ENCODE measurements at places on chromosomes 2 and 18. TPM values are rescaled to one million over a fixed set of nuclear protein-coding genes. Genes with fewer than 3 reads are reported as not detected.

Gene NEB
- total RNA-seq: 1.1 TPM

Gene UGT1A10
- total RNA-seq: not detected

Gene GATA6
- total RNA-seq: not detected

Gene CFC1
- not detected for total RNA-seq

Gene CLEC4F
- not detected for total RNA-seq

Gene DSEL
- total RNA-seq: 2.5 TPM

Gene DGKD
- 300 TPM for total RNA-seq

Gene CD207
- total RNA-seq: not detected

Gene ZRANB3
- 9.1 TPM for total RNA-seq

Gene STRADB
- 20.4 TPM for total RNA-seq

Gene ABCA12
- not detected for total RNA-seq

DNA sequence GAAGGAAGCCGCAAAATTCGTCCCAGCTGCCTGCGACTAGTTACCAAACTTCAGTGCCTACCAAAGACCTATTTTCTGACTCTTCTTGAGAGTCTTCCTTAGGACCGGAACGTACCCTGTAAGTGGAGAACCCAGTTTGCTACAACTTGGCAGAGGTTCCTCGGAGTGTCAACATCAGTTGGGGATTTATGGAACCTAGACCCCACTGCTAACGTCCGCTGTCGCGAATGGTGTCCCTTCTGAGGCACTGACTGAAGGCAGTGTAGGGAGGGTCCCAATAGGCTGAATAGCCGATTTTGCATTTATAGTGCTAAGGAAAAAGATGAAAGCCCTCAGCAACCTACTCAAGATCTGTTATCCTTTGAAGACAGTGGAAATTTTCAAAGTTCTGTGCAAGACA, 568 bp upstream of the STK17B start:
- peaks cover 37% of the 10 kb centered on the region for H3K36me3 ChIP-seq
- peaks cover 44% of the 10 kb centered on the region for H3K4me1 ChIP-seq
- peak overlapping the region; percentile 76 for H3K4me3 ChIP-seq
- DNase-seq: no peak

- no peak overlapping the region for H3K4me3 ChIP-seq
- H3K27me3 ChIP-seq: no peaks in the 10 kb centered on the region
- no peak for DNase-seq
- H3K27ac ChIP-seq: no peak overlapping the region
- H3K4me1 ChIP-seq: no peaks in the 10 kb centered on the region
Observed at GRCh38 chr2:5035057-5035488, 657.1 kb upstream of the SOX11 start.

DNA sequence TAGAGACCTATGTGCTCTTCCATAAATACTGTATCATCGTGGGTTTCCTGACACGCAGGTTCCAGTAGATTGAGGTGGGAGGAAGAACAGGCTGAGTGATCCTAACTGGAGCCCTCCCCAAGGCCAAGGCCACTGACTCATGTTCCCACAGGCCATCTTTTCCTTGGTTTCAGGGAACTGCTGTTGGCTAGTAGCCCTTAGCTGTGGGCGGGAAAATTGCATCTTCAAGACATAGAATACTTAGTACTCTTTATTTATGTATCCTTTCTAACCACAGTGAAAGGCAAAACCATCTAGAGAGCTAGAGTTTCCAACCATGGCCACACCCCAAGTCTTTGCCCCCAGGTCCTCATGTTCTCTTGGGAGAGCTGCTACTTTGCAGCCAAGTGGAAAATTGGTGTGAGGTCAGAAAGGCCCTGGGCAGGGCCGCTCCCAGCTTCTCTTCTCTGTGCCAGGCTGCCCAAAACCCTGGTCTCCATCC, 55.9 kb downstream of the COPS8 start:
- no peak for DNase-seq
- H3K27me3 ChIP-seq: peaks cover 7% of the 10 kb centered on the region
- H3K4me1 ChIP-seq: no peaks in the 10 kb centered on the region
- peaks cover 3% of the 10 kb centered on the region for H3K36me3 ChIP-seq

GRCh38 chr2:46798998-46799698, 116.5 kb downstream of the MCFD2 start:
- H3K4me1 ChIP-seq: peaks cover 2% of the 10 kb centered on the region
- no peak for DNase-seq
- H3K4me3 ChIP-seq: no peak overlapping the region
- peaks cover 5% of the 10 kb centered on the region for H3K27me3 ChIP-seq
- no peaks in the 10 kb centered on the region for H3K36me3 ChIP-seq
- H3K27ac ChIP-seq: no peak overlapping the region

- DNase-seq: no peak
- H3K4me3 ChIP-seq: peak overlapping the region; percentile 9
- H3K4me1 ChIP-seq: peaks cover 34% of the 10 kb centered on the region
- no peaks in the 10 kb centered on the region for H3K27me3 ChIP-seq
- peak overlapping the region; percentile 39 for H3K27ac ChIP-seq
Observed at GRCh38 chr2:134287323-134287722, 33.5 kb downstream of the MGAT5 start.

DNA sequence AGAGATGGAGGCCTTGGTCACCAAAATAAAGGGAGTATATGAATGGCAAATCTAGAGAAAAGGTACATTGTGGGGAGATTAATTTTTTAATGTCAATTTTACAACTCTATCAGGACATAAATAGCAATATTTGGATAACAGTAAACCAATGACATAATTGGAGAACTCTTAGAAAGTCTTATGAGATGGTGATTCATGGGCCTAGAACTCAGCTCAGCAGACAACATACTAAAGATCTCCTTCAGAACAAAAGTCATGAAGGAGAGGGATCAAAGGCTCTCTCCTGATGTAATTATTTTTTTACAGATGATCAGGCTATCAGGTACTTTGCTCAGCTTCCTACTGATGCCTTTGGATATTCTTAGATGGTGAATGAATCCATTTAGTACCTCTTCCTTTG, 90.0 kb downstream of the CRACDL start:
- H3K4me1 ChIP-seq: no peaks in the 10 kb centered on the region
- H3K27ac ChIP-seq: no peak overlapping the region
- H3K36me3 ChIP-seq: no peaks in the 10 kb centered on the region
- peaks cover 8% of the 10 kb centered on the region for H3K27me3 ChIP-seq

- H3K4me1 ChIP-seq: no peaks in the 10 kb centered on the region
- H3K27me3 ChIP-seq: no peaks in the 10 kb centered on the region
- H3K27ac ChIP-seq: no peak overlapping the region
- H3K4me3 ChIP-seq: no peak overlapping the region
- H3K36me3 ChIP-seq: peaks cover 15% of the 10 kb centered on the region
Observed at GRCh38 chr18:21820033-21820810, 79.6 kb downstream of the MIB1 start.

- H3K27me3 ChIP-seq: no peaks in the 10 kb centered on the region
- no peak overlapping the region for H3K4me3 ChIP-seq
- no peak overlapping the region for H3K27ac ChIP-seq
- peaks cover 18% of the 10 kb centered on the region for H3K4me1 ChIP-seq
- H3K36me3 ChIP-seq: no peaks in the 10 kb centered on the region
- DNase-seq: no peak
Observed at GRCh38 chr2:88061295-88061694, 5.7 kb upstream of the KRCC1 start.

GRCh38 chr2:126856403-126856802, 42.3 kb upstream of the TEX51 start:
- H3K4me1 ChIP-seq: no peaks in the 10 kb centered on the region
- H3K4me3 ChIP-seq: no peak overlapping the region
- DNase-seq: no peak
- H3K27ac ChIP-seq: no peak overlapping the region

- H3K4me3 ChIP-seq: no peak overlapping the region
- H3K27me3 ChIP-seq: no peaks in the 10 kb centered on the region
- H3K4me1 ChIP-seq: no peaks in the 10 kb centered on the region
- H3K36me3 ChIP-seq: no peaks in the 10 kb centered on the region
Observed at GRCh38 chr18:67896451-67896850, 379.9 kb upstream of the DSEL start.

- H3K36me3 ChIP-seq: peaks cover 2% of the 10 kb centered on the region
- no peaks in the 10 kb centered on the region for H3K4me1 ChIP-seq
- no peak for DNase-seq
Observed at GRCh38 chr2:217414429-217414828, 554.6 kb upstream of the TNP1 start.

DNA sequence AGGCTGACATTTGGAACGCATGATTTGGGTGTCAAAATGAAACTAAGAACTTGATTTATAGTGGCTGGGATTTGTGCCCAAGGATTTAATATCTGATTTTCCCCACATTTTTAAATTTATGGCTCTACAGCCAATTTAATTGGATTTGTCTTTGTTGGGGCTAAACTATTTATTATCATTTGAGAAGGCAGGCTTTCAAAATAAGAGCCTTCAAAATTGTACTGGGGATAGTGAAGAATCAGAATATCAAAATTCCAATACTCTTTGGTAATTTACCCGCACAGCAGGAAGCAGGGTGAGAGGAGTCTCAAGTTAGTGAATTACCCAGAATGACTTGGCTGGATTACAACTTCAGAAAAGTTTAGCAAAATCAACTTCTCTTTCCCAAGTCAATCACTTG, 278.1 kb downstream of the LRATD1 start:
- DNase-seq: no peak
- peaks cover 2% of the 10 kb centered on the region for H3K4me1 ChIP-seq
- no peak overlapping the region for H3K4me3 ChIP-seq
- H3K27ac ChIP-seq: no peak overlapping the region

- H3K27ac ChIP-seq: no peak overlapping the region
- peaks cover 11% of the 10 kb centered on the region for H3K36me3 ChIP-seq
- DNase-seq: no peak
- H3K4me1 ChIP-seq: no peaks in the 10 kb centered on the region
- H3K4me3 ChIP-seq: no peak overlapping the region
Observed at GRCh38 chr18:21672521-21673267, 31.9 kb downstream of the ABHD3 start.

GRCh38 chr2:47339745-47340541, 63.0 kb upstream of the MSH2 start:
- no peak for DNase-seq
- no peak overlapping the region for H3K4me3 ChIP-seq
- peaks cover 6% of the 10 kb centered on the region for H3K4me1 ChIP-seq
- no peaks in the 10 kb centered on the region for H3K36me3 ChIP-seq

GRCh38 chr2:200494048-200494447, 15.8 kb downstream of the KCTD18 start:
- peaks cover 1% of the 10 kb centered on the region for H3K4me1 ChIP-seq
- H3K27ac ChIP-seq: no peak overlapping the region
- H3K36me3 ChIP-seq: peaks cover 48% of the 10 kb centered on the region

- DNase-seq: no peak
- no peaks in the 10 kb centered on the region for H3K27me3 ChIP-seq
- peaks cover 27% of the 10 kb centered on the region for H3K4me1 ChIP-seq
- H3K4me3 ChIP-seq: no peak overlapping the region
Observed at GRCh38 chr2:121501554-121501953, 29.1 kb upstream of the RNU4ATAC start.

GRCh38 chr18:57940166-57940660, 103.8 kb upstream of the NEDD4L start:
- H3K4me3 ChIP-seq: no peak overlapping the region
- no peak for DNase-seq
- H3K27me3 ChIP-seq: peaks cover 22% of the 10 kb centered on the region
- no peaks in the 10 kb centered on the region for H3K36me3 ChIP-seq
- no peaks in the 10 kb centered on the region for H3K4me1 ChIP-seq

DNA sequence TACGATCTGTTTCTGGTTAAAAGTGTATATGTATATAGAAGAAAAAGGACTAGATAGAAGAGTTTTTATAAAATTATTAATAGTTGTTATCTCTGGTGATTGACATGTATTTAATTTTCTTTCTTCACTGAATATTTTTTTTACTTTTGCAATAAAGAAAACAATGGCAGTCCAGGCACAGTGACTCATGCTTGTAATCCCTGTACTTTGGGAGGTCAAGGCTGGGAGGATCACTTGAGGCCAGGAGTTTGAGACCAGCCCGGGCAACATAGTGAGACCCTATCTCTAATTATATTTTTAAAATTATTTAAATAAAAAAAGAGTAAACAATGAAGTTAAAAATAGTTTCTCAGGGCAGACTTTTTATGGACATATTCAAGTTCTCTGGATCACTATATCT, 114.7 kb downstream of the FAM117B start:
- no peak for DNase-seq
- peak overlapping the region; percentile 85 for H3K27ac ChIP-seq
- no peak overlapping the region for H3K4me3 ChIP-seq
- H3K27me3 ChIP-seq: no peaks in the 10 kb centered on the region
- H3K36me3 ChIP-seq: peaks cover 30% of the 10 kb centered on the region

GRCh38 chr2:241215421-241215820, 26.9 kb downstream of the ANO7 start:
- no peak overlapping the region for H3K4me3 ChIP-seq
- no peaks in the 10 kb centered on the region for H3K27me3 ChIP-seq
- H3K27ac ChIP-seq: no peak overlapping the region
- no peaks in the 10 kb centered on the region for H3K36me3 ChIP-seq
- no peak for DNase-seq

- peaks cover 3% of the 10 kb centered on the region for H3K36me3 ChIP-seq
- no peak overlapping the region for H3K27ac ChIP-seq
- H3K27me3 ChIP-seq: no peaks in the 10 kb centered on the region
- no peaks in the 10 kb centered on the region for H3K4me1 ChIP-seq
- H3K4me3 ChIP-seq: no peak overlapping the region
Observed at GRCh38 chr2:174083843-174084458, 118.8 kb upstream of the SP3 start.

DNA sequence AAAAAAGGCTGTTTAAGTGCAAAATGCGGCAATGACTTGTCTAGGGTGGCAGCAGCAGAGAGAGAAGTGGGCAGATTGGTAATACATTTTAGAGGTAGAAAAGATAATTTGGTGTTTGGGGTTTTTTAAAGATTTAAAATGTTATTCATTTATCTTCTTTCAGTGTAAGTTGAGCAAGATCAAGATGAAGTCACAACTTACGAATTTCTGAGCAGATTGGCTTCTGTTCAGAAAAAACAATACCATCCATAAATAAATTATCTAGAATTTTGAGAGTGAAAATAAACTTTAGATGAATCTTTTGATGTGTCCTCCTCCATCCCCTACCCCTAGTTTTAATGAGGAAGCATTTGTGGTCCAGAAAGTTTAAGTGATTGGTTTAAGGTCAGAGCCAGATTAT, 47.9 kb upstream of the FAM171B start:
- H3K27me3 ChIP-seq: no peaks in the 10 kb centered on the region
- no peaks in the 10 kb centered on the region for H3K4me1 ChIP-seq
- no peak overlapping the region for H3K27ac ChIP-seq
- H3K36me3 ChIP-seq: no peaks in the 10 kb centered on the region
- no peak for DNase-seq
- no peak overlapping the region for H3K4me3 ChIP-seq

- no peaks in the 10 kb centered on the region for H3K36me3 ChIP-seq
- H3K27ac ChIP-seq: no peak overlapping the region
- no peak overlapping the region for H3K4me3 ChIP-seq
Observed at GRCh38 chr2:55883829-55884228, 39.8 kb downstream of the EFEMP1 start.

- H3K4me3 ChIP-seq: no peak overlapping the region
- no peak overlapping the region for H3K27ac ChIP-seq
- H3K27me3 ChIP-seq: no peaks in the 10 kb centered on the region
- no peaks in the 10 kb centered on the region for H3K36me3 ChIP-seq
Observed at GRCh38 chr18:14769381-14769780, 21.4 kb downstream of the ANKRD30B start.

All from naive thymus-derived CD8-positive, alpha-beta T cell (primary cell).